ENCODE measurements at places on chromosomes 7 and 10.

GRCh38 chr7:92006046-92006445 is 65.4 kb downstream of the AKAP9 start:
- no peak for DNase-seq

GRCh38 chr7:48466713-48467112 is 295.5 kb downstream of the ABCA13 start:
- no peak for DNase-seq

GRCh38 chr7:25359471-25360059 is 131.3 kb upstream of the NPVF start:
- no peak for DNase-seq

GRCh38 chr7:106772655-106773108 is 92.4 kb upstream of the PIK3CG start:
- DNase-seq, result peak; percentile 90

GRCh38 chr7:46034056-46034768 is 113.1 kb upstream of the IGFBP3 start:
- peak; percentile 54 for DNase-seq

GRCh38 chr7:17488829-17489228 is 190.4 kb downstream of the AHR start:
- DNase-seq, result no peak

GRCh38 chr7:41899823-41900433 is 197.0 kb upstream of the INHBA start:
- DNase-seq, result no peak

DNA sequence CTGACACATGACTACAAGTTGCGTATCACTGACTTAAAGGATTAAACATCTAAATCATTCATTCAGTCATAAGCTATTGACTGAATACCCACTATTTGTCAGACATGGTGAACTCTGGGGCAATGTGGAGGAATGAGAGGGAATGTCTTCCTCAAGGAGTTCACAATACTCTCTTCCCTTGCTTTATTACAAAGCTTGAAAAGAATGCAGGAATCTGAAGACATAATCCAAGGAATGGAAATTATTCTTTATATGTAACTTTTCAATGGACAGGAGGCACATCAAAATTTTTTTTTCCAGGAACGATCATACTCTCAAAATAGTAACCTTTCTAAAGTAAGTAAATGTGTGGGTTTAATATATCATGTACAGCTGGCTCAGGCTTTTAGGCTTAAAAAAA is 111.9 kb downstream of the ATXN7L1 start:
- DNase-seq, result no peak

DNA sequence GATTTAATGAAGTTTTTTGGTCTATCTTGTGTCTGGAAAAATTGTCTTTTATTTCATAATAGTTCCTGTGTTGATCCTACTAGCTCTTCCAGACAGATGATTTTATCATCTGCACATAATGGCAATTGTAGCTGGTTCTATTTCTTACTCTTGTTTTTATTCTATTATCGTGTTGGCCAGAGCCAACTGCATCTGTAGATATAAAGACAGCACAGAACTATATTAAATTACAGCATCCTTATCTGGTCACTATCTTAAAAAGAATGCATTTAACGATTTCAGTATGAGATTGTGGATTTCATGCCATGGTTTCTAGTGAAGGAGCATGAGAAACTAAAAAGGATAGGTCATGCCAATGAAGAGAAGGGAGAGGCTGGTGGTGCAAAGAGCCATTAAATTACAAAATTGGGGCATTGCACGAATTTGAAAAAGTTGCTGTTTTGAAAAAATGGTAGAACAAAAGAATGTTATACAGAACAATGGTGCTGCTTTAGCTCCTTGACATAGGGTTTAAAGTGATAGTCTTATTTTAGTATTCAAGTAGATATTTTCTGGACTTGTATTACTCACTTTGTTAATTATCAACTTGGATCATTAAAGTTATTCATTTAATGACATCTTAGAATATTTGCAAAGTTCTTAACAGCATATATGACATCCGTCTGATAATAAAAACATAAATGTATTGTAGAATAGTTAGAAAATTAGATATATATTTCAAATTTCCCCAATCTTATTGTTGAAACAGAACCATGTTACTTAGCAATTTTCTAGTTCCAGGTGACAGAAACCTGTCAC is 1250.3 kb downstream of the REEP3 start:
- no peak for DNase-seq

DNA sequence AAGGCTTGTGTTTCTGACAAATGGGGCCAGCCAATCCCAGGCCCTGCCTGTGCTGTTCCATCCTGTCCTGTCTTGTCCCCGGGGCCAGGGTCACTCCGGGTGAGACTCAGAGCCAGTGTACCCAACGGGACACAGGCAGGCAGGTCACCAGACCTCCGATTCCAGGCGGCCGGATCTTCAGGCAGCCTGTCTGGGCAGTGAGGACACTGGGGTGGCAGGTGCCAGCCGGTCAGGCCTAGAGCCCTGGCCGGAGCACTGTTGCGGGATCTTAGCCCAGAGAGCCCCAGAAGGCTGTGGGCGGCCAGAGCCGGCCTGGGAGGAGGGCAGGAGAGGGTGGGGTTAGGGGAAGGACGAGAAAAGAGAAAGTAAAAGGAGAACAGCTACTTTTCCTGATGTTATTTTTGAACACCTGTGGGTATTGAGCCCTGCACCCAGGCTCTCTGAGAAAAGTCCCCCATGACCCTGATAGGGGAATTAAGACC is 134.3 kb upstream of the TNRC18 start:
- no peak for DNase-seq

DNA sequence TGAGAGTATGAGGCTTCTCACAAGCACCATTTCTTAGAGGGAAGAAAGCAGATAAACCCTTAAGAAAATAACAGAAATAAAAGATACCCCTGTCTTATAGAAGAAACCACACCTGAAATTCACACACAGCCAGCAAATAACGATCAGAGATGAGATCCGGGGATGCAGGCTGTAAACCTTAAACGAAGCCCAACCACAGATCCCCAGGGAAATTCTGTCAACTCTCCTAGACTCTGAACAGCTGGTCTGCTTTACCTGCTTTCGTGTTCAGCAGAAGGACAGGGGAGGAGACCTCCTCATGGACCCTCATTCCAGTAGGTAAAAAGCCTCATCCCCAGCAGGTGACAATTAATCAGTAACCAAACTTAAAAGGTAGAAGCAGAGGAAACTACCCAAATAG is 45.0 kb downstream of the VOPP1 start:
- no peak for DNase-seq

GRCh38 chr7:13198727-13199126 is 511.3 kb downstream of the ARL4A start:
- peak; percentile 70 for DNase-seq

DNA sequence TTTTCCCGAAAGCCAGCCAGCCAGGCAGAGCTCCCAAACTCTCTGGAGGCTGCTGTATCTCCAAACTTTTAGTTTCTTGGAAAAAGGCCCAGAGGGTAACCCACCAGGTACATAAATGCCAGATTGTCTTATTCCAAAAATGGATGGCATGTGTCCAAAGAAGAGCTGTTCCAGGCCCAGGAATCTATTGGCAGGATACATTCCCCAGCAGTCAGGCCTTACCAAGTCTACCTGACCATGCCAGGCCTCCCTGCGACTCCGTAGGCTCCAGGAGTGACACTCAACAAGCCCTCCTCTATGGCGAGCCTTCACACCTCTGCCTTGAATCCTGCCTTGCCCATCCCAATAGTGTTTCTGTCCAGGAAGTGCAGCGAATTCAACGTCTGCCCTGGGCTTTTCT is 95.6 kb downstream of the GRB10 start:
- DNase-seq, result no peak

- peak; percentile 39 for DNase-seq
Measured at GRCh38 chr10:61438141-61438988, 14.8 kb downstream of the TMEM26 start.

DNA sequence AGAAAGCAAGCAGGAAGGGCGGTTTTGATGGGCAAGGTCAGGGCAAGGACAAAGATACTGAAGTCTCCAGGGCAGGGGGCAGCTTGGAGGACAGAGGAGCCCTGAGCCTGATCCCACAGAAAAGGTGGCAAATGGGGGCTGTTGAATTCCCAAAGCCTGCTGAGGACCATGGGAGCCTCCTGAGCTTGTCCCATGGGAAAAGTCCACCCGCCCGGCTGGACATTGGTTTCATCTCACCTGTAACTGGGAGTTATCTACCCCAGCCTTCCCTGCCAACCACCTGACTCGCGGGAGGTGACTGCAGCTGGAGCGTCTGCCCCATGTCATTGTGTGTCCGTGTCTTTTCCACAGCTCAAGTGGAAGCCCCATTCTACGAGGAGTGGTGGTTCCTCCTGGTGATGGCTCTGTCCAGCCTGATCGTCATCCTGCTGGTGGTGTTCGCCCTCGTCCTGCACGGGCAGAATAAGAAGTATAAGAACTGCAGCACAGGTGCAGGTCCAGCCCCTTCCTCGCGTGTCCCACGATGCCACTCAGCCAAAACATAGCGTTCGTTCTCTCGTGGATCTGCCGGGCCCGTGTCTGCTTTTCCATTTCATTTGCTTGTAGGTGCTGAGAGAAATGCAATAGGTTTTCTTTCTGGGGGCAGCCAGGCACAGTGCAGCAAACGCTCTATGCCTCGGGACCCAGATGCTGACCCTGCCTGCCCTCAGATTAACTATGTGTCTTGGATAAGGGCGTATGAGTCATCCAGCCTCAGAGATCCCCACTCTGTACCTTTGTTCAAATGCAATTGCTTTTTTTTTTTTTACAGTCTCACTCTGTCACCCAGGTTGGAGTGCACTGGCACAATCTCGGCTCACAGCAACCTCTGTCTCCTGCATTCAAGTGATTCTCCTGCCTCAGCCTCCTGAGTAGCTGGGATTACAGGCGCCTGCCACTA is 444.5 kb upstream of the FOXK1 start:
- no peak for DNase-seq

GRCh38 chr10:32077896-32078485 is 21.8 kb upstream of the KIF5B start:
- peak; percentile 64 for DNase-seq

- peak; percentile 79 for DNase-seq
Measured at GRCh38 chr10:118799777-118800176, 45.0 kb upstream of the CACUL1 start.

- no peak for DNase-seq
Measured at GRCh38 chr7:2437537-2438148, 34.2 kb downstream of the CHST12 start.

All from HCEC 1CT (cell line).